ENCODE measurements at places on chromosomes 7 and 10. TPM values are rescaled to one million over a fixed set of nuclear protein-coding genes. Genes with fewer than 3 reads are reported as not detected.

GALNT17 gene
- not detected for total RNA-seq

THNSL1 gene
- 4.7 TPM for total RNA-seq

CAMK1D gene
- total RNA-seq = 9.4 TPM

NRCAM gene
- total RNA-seq = 135 TPM

MBL2 gene
- not detected for total RNA-seq

LFNG gene
- 15.2 TPM for total RNA-seq

SPOCK2 gene
- 0.58 TPM for total RNA-seq

GIMAP7 gene
- not detected for total RNA-seq

TMEM270 gene
- 0.21 TPM for total RNA-seq

SLC26A5 gene
- total RNA-seq = not detected

SPDYE2B gene
- not detected for total RNA-seq

OPN1SW gene
- not detected for total RNA-seq

CCNJ gene
- 8.3 TPM for total RNA-seq

PITRM1 gene
- 82.2 TPM for total RNA-seq

SUV39H2 gene
- total RNA-seq = 18.3 TPM

OR2A1 gene
- total RNA-seq = not detected

SFRP4 gene
- total RNA-seq = 3.7 TPM

CHRM2 gene
- total RNA-seq = not detected

HTR5A gene
- total RNA-seq = not detected

SMC3 gene
- total RNA-seq = 55.2 TPM

ABCB4 gene
- 0.02 TPM for total RNA-seq

PRKAR2B gene
- 2.4 TPM for total RNA-seq

CXCL12 gene
- 0.14 TPM for total RNA-seq

ATOH7 gene
- total RNA-seq = 0.21 TPM

IDE gene
- 21.1 TPM for total RNA-seq

ATXN7L1 gene
- 5.8 TPM for total RNA-seq

PITX3 gene
- 1.5 TPM for total RNA-seq

TUBB8 gene
- total RNA-seq = 0.15 TPM

CFAP46 gene
- 1.8 TPM for total RNA-seq

FEZF1 gene
- total RNA-seq = not detected
